ENCODE measurements at places on chromosomes 12 and 14.

DNA sequence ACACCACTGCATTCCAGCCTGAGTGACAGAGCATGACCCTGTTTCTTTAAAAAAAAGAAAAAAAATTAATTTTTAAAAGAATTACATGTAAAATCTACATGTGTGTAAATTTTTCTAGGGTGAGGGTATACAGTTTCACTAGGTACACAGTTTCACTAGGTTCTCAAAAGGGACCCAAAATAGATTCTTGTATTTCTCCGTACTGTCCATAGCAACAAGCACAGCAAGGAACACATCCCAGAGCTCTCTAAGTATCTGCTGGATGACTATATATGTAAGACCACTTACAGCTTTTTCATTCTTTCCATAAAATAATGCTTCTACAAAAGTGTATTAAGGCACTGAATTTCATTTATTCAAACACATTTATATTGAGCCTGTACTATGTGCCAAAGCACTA, 55.1 kb downstream of the ATXN2 start:
- no peak for DNase-seq

- DNase-seq = no peak
Measured at GRCh38 chr14:59772233-59772632, 98.3 kb downstream of the RTN1 start.

DNA sequence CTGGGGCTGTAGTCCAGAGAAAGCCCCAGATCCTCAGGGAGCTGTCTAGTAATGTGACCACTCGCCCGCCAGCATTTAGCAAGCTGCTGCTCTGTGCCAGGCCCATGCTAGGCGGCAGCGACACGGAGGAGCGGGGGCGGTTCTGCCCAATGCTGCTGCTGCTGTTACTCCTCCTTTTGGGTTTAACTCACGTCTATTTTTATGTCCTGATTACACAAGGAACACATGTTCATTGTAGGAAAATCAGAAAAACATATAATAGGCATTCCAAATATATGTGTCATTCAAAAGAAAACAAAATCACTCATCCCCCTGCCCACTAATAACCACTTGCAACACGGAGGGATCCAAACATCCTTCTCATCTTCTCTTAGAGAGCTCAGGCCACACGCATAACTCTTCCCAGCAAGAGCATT, 30.4 kb downstream of the CCDC92 start:
- no peak for DNase-seq

GRCh38 chr12:26088998-26089397, 35.8 kb downstream of the BHLHE41 start:
- DNase-seq = no peak

DNA sequence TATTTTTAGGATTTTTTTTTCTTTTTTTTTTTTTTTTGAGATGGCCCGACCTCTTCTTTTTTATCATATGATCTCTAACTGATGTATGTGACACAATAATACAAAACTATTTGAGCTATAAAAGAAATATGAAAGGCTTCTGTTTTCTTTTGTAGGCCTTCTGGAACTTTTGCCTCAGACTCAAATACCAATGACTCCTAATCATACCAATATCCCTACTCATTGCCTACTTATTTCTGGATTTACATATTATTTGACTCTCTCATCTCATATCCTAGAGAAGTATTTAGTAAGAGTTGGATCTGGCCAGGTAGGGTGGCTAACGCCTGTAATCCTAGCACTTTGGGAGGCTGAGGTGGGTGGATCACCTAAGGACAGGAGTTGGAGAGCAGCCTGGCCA, 12.7 kb upstream of the WDR89 start:
- no peak for DNase-seq

DNA sequence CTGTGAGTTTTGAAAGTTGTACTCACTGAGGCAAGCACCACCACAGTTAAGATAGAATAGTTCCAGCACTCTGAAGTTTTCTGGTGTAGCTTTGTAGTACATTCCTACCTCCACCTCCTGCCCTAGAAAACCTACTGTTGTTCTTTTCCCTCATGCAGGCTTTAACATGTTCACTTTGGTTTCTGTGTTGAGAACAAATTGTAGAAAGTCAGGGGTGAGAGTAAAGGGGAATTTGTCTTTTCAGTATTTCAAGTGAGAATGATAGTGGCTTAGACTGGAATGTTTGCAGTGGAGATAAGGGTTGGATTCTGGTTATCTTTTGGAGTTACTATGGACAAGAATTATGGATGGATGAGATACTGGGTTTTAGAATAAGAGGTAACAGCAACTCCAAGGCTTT, 67.2 kb downstream of the AEBP2 start:
- no peak for DNase-seq

GRCh38 chr12:80001562-80001961, 66.7 kb upstream of the PPP1R12A start:
- DNase-seq = no peak

Data from SW 1271 (cell line).